ENCODE measurements at places on chromosomes 6 and 20.

DNA sequence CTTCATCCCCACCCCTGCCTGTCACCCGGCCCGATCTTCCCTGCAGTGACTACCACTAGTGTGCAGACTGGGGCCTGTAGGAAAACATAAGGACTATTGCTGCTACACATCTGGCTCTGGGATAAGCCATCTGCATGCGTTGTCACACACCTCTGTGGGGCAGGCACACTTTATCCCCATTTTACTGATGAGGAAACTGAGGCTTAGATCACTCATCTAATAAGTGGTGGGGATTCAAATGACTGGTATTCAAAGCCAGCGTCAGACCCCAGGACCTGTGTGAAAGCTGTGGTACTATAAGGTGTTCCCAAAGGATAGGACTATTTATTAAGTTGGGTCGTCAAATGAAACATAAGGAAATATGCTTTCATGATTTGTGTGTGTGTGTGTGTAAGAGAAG, 148.9 kb upstream of the RNF24 start:
- DNase-seq = no peak

DNA sequence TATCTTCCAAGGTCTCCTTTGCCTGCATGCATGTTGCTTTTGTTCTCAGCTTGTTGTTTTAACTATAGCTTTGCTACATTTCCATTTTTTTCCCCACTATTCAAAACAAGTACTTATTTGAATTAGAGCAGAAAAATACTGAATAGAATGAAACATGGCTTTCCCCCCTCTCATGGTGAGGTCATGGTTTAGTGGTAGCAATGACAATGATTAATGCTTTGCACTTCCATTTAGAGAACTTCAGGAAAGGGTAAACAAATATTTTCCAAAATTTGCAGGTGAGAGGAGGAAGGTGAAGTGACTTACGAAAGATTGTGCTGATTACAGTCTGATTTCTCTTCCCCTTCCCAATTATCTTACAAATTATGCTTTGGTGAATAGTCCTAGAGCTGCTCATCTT, 47.8 kb upstream of the TRAF3IP2 start:
- DNase-seq = no peak

GRCh38 chr6:14968056-14968637, 277.7 kb upstream of the JARID2 start:
- DNase-seq = no peak

GRCh38 chr20:14922503-14923267, 585.3 kb upstream of the FLRT3 start:
- no peak for DNase-seq

DNA sequence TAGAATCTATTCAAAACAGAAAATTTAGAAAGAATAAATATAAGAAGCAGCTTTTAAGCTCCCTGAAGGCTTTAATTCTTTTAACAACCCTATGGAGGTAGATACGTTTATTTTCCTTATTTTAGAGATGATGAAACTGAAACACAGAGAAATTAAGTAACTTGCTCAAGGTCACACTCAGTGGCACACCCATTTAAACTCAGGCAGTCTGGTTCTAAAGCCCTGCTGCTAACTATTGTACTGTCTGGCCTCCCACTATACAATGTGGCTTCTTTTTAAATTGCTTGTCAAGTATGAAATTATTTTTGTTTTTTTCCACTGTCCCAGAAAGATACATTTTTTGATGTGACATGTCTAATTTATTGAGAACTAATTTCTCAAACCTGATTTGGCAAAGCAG, 55.7 kb downstream of the FAM217A start:
- no peak for DNase-seq

DNA sequence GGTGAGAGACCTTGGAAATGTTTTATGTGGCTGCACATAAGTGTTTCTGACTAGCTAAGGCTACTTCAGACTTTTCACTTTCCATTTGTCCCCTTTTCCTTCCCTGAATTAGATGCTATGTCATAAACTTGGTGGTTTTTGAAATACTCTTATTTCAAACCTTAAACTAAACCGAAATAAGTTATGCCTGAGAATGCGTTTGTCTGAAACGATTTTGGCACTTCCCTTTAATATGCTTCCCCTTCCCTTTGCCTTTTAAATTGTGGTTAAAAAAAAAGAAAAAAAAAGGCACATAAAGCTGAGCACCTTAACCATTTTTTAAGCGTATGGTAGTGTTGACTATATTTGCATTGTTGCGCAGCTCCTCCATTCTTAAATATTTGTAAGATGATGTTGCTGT, 14.3 kb downstream of the ZNF451 start:
- no peak for DNase-seq

DNA sequence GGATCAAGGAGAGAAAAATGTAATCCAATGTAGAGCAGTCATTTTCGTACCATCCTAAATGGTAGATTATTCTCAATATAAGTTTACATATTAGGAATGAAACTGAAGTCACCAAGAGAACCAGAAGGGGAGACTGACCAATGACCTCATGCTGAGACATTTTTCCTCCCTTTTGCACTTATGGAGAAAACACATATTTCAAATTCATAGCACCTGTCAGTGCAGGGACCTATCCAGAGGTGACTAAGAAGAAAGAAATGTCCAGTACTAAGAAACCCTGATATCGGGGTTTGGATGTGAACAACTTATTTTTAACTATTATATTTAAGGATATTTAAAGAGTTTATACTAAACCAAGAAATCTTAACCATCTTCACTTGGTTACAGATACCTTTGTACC, 16.6 kb upstream of the LYRM2 start:
- no peak for DNase-seq

Measured in esophagus muscularis mucosa (tissue), 4 donors.